ENCODE measurements at places on chromosomes 11 and 22. TPM values are rescaled to one million over a fixed set of nuclear protein-coding genes. Genes with fewer than 3 reads are reported as not detected.

Gene TEX54
- total RNA-seq, result not detected

Gene PNPLA5
- not detected for total RNA-seq

Gene CAPN1
- total RNA-seq, result 79.1 TPM

Gene DNAJB7
- not detected for total RNA-seq

Gene SLC5A1
- total RNA-seq, result not detected

Gene C11orf91
- total RNA-seq, result not detected

Gene MED19
- 18.0 TPM for total RNA-seq

Gene OR51B2
- total RNA-seq, result not detected

Gene INPP5J
- not detected for total RNA-seq

Gene OR8A1
- total RNA-seq, result not detected

Gene OR51B4
- total RNA-seq, result not detected

Gene OR52I1
- total RNA-seq, result not detected

Gene MISFA
- 0.84 TPM for total RNA-seq

Gene OR6A2
- 0.06 TPM for total RNA-seq

Gene OR52K1
- not detected for total RNA-seq

Gene CYTH4
- total RNA-seq, result 16.3 TPM

Gene ZNF143
- 32.9 TPM for total RNA-seq

Gene FGF19
- total RNA-seq, result not detected

Gene OR51B5
- total RNA-seq, result not detected

Gene MEI1
- 31.1 TPM for total RNA-seq

Gene TTC36
- total RNA-seq, result 0.38 TPM

Gene LMO2
- total RNA-seq, result not detected

Gene KCNK4
- not detected for total RNA-seq

Gene CLMP
- total RNA-seq, result not detected

Gene CABP4
- not detected for total RNA-seq

Gene APOA4
- not detected for total RNA-seq

Data from activated CD8-positive, alpha-beta memory T cell treated with anti-CD3 and anti-CD28 coated beads for 36 hours (primary cell).